ENCODE measurements at places on chromosomes 5 and 9.

GRCh38 chr5:77073667-77074066, 13.4 kb downstream of the ZBED3 start:
- DNase-seq: no peak

GRCh38 chr5:27140831-27141230, 102.4 kb upstream of the CDH9 start:
- no peak for DNase-seq

GRCh38 chr5:40112875-40113274, 566.8 kb upstream of the PTGER4 start:
- DNase-seq: no peak

DNA sequence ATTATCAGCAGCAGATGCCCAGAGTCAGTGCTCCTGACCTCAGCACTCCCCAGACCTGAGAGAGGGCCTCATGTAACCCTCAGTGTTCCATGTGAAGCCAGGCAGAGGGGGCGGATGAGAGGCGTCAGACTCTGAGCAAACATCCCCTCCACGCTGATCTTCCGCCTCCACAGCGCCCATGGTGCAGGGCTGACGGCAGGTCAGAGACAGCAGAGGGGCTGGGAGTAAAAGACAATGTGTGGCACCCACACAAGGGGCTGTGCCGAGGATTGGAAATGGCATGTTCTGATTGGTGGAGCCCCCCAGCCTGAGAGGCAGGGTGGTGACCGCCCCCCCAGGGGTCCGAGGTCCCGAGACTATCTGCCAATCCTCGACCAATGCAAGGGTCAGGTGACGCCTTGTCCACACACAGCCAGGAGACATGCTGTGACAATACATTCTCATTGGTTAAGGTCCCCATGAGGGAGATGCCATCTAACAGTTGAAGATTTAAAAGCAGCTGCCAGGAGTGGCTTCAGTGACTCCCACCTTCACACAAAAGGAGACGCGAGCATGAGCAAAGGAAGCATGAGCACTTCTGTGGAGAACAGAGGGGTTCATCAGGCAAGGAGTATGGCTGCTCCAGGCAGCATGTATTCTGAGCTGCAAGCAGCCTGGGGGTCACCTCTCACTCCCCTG, 19.3 kb upstream of the SLC25A51 start:
- DNase-seq: no peak

GRCh38 chr9:97876061-97876460, 23.0 kb downstream of the FOXE1 start:
- DNase-seq: no peak

DNA sequence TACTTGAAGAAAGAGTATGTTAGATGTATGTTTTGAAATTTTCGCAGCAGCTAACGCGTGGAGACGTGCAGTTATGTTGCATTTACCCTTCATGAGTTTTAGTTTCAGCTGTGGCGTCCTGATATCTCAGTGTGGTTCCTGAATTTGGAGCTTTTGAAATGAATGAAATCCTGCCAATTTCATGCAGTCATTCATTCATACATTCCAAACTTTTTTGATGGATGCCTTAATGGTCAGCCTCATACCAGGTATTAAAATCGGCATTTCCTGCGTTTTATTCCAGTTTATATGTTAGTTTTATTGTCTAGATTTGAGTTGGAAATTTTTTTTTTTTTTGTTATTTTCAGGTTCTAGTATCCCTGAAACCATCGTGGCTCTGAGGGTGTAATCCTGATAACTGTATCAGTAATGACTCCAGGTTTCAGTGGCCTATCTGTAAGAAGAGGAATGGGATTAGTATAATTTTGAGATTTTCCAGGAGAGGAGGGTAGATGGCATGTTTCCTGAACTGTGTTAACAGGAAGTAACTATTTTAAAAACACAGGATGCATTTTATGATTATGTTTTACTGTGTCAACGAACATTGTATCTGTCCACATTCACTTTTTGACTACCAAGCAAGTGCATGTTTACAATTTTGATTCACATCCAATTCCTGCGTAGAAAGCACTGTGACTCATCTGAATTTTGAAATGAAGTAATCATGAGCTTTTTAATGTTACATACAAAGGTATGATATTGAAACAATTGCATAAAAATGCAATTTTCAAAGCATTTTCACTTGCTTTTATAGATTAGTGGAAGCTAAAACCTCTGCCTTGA, 1.0 kb downstream of the FOCAD start:
- DNase-seq: no peak

- DNase-seq: no peak
These were observed 188.3 kb upstream of the NMUR2 start for GRCh38 chr5:152593388-152593787.

- no peak for DNase-seq
These were observed 5.5 kb upstream of the EXOSC2 start for GRCh38 chr9:130688072-130688471.

Data from cortex of kidney (tissue), 1 donor.